ENCODE measurements at places on chromosomes 4 and X.

DNA sequence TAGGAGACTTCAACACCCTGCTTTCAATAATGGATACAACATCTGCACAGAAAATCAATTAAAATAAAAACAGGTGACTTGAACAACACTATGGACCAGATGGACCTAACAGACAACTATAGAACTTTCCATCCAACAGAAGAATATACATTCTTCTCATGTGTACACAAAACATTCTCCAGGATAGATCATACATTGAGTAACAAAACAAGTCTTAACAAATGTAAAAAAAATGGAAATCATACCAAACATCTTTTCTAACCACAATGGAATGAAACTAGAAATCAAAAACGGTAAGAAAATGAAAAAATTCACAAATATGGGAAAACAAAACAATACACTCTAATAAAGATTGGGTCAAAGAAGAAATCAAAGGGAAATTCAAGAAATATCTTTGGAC, 24.7 kb downstream of the CYP2U1 start:
- no peak for DNase-seq

DNA sequence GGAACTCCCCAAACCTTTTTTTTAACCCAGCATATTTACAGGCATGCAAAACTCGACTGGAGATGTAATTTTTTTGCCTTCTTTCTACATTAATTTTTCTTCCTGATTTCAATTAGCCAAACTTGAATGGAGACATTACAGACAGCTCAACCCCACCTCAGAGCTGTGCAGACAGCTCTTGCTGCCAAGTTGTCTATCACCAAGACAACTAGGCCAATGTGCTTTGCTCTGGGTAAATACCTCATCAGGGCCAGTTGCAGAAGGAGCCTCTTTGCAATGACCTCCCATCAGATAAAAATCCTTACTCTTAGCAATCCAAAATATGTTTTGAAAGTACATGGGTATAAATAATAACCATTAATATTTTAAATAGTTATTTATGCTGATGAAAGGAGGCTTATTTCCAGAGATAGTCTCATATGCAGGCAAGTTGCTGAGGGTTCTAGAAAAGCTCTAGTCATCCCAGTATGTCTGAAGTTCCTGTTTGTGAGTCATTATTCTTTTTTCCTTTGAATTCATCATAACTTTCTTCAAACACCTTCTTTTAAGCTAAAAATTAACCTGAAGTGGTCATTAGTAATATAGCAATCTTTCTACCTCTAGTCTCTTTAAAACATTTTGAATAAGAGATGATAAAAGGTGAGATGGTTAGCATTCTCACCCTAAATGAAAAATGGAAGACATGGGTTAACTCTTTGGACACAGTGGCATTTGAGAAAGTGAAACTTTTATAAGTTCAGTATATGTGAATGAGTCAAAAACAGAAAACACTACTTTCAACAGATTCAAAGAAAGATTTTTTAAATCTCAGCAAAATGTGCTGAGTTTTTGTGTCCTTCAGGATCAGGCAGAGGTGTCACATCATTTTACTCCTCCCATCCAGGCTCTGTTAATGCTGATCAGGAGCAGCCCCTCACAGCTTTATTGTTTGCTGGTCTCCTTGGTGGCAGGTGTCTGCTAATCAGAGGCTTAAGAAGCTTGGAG, 475.5 kb upstream of the FGF16 start:
- DNase-seq, result no peak

DNA sequence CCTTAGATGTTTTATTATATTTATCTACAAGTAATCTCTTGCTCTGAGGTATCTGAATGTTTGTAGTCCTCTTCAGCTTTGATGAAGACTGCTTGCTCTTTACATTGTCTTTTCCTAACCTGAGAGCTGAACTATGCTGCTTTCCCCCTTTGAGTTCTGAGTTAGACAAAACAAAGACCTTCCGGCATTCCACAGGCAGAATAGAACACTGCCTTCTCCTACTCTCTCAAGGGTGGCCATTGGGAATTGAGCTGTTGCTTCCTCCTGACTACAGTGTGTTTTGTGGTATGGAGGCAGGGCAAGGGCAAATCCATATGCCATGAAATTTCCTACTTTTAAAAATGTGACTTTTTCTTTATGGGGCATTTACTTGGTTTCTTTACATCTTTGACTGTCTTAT, 841.0 kb downstream of the FAM133A start:
- DNase-seq, result no peak

DNA sequence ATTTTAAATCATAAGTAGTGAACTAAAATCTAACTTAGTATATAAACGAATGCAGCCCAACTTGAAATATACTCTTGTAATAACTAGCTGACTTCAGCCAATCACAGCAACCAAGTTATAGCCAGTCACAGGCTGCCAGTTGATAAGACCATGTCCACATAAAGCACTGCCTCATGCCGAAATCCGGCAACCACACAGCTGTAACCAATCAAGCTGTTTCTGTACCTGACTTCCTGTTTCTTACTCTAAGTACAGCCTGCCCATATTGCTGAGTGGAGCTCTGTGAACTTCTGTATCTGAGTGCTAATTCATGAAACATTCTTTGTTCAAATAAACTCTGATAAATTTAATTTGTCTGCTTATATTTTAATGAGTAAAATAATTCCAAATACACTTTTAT, 805.3 kb upstream of the EPHA5 start:
- no peak for DNase-seq

DNA sequence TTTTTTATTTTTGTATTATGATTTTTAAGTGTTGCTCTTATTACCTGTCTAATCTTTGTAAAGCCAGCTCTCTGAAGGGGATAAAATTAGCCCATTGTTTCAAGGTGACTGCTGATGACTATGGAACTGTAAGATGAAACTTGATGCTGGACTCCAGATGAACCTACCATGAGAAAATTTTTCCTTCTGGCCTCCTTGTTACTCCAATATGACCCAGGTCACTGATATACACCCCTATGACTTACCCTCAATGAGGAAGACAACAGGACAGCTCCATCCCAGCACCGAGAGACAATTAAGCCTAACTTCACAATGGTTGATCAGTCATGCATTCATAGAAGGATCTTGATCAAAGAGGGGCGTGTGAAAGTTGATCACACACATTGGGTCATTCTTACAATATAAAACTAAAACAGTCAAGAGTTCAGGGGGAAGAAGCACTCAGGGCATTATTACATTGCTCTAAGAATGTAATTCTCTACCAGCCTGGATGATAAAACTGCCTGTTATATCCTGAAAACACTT, 230.8 kb upstream of the AGTR2 start:
- no peak for DNase-seq

DNA sequence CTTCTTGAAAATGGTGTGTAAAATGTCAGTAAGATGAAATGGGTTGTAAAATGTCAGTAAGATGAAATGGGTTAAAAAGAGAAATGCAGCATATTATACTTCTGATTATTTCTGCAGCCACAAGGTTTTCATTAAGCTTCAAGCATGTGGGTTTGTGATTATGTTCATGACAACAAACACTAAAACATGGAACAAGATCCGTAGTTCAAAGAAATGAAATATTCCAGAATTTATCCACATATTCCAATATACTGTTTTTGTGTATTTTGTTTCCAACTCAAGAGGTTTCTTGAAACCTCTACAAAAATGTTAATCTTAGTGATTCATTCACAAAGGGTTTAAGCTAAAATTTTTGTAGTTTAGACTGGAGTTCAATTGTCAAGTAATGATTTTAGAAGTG, 84.0 kb downstream of the ADAMTS3 start:
- DNase-seq, result no peak

DNA sequence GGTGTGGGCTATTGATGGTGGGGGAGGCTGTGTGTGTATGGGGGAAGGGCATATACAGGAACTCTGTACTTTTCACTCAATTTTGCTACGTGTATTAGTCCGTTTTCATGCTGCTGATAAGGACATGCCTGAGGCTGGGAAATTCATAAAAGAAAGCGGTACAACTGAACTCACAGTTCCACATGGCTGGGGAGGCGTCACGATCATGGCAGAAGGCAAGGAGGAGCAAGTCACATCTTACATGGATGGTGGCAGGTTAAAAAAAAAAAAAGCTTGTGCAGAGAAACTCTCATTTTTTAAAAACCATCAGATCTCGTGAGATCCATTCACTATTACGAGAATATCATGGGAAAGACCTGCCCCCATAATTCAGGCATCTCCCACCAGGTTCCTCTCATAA, 152.3 kb downstream of the NEK1 start:
- no peak for DNase-seq

DNA sequence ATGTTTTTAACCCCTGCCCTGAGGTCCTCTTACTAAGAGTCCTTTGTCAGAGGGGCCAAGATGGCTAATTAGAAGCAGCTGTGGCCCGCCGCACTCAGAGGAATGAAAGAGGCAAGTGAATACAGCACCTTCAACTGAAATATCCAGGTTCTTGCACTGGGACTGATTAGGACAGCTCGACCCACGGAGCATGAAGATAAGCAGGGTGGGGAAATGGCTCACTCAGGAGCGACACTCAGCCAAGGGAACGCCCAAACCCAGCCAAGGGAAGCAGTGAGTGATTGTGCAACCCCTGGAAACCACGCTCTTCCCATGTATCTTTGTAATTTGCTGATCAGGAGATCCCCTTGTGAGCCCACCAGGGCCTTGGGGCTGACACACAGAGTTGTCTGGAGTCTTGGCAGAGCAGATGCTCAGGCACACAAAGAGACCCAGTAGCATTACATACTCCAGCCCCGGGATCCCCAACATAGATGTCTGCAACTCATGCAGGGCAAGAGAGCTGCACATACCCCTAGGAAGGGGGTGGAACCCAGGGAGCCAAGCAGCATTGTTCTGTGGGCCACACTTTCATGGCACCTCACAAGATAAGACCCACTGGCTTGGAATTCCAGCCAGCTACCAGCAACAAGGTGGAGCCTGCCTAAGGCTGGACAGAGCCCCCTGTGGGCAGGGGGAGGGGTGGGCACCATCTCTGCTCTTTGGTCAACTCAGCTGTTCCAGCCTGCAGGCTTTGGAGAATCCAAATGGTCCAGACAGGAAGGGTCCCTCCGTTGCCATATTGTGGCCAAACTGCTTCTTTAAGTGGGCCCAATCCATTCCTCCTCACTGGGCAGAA, 23.3 kb downstream of the F8A3 start:
- no peak for DNase-seq

DNA sequence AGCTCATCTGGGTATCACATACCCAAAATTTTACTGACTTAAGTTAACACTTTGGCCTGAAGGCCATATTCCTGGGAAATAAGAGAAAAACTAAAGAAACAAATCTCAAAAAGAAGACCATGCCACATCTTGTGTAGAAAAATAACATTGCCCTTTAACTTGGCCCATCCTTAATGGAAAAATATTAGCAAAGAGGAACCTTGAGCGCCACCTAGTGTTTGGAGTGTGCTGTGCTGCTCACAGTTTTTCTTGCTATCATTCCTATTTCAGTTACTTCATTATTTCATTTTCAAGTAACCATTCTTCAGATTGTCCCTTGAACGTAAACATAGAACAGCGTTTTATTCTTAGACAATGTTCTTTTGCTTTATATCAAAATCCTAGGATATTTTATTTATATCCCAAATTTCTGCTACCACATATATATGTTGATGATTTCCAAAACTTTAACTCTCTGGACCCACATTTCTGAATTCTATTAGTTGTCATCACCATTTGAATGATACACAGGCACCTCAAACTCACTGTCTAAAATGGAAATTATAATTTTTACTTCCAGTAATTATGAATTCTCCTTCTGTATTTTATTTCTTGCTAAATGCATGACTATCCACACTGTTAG, 999.0 kb upstream of the ADGRL3 start:
- peak; percentile 6 for DNase-seq

- DNase-seq, result peak; percentile 60
Observed at GRCh38 chr4:113077575-113077974, 28.1 kb downstream of the ANK2 start.

DNA sequence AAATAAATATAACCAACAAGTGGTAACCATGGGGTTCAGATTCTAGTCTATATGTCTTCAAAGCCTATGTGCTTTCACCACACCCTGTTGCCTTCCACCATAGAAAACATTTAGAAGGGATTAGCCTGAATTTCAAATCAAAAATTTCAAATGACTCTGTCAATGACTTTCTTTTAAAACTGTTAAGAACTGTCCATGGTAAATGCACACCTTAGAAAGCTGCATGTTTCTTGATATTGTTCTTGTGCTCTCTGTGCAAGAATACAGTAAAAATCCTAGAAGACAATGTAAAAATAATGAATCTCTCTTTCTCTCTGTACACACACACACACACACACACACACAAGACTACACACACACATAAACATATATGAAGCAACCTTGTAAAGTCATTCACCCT, 74.6 kb upstream of the EXOC1L start:
- DNase-seq, result no peak

- DNase-seq, result no peak
Observed at GRCh38 chrX:150504397-150505182, 63.8 kb upstream of the MTM1 start.

GRCh38 chr4:187191676-187192075, 468.0 kb upstream of the FAT1 start:
- DNase-seq, result no peak

- DNase-seq, result peak; percentile 48
Observed at GRCh38 chr4:78222575-78223186, 165.6 kb downstream of the FRAS1 start.

- DNase-seq, result no peak
Observed at GRCh38 chrX:151973060-151973661, 1.3 kb downstream of the GABRE start.

DNA sequence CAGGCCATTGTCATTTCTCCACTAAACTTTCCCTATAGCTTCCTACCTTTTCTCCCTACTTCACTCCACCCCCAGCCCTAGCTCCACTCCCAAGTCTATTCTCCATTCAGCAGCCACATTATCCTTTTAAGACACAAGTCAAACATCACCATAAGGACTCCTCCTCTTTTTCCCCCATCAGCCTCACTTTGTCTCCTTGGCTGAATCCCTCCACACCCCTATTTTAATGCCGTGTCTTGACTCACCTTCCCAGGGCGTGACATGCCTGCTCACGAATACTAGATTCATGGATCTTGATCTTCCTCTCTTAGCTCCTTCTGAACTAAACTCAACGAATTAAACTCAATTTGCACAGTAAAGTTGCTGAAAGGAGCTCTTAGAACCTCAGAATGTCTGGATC, 281.9 kb downstream of the PTTG2 start:
- no peak for DNase-seq

DNA sequence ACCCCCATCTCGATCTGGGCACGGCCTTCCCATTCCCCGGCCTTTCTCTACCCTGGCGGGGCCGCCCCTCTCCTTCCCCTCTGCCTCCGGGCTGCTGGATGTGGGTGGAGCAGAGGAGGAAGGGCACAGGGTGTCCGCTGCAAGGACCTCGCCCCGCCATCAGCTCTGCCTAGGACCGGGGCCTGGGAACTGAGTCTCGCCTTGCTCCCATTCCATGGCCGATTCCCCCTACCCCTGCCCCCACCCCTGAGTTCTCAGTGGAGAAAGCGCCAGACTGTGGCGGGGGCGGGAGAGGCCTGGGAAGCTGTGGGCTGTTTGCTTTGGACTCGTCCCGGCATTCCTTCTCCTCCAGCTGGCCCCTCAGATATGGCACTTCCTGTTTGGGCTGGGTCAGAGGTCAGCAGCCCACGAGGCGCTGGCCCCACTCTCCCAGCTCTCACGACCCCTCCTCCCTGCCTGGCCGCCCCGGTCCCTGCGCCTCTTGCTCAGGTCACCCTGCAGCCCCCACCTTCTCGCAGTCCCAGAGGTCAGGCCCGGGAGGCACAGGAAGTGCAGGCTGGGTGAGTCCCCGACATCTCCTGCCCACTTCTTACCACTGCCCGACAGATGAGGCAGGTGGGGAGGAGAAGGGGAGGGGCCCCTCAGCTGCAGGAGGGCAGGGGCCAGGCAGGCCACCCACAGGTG, 6.4 kb upstream of the BGN start:
- DNase-seq, result no peak
